Heart left ventricle (tissue), 16 donors: ENCODE measurements at places on chromosomes 2 and 18. TPM values are rescaled to one million over a fixed set of nuclear protein-coding genes. Genes with fewer than 3 reads are reported as not detected.

DNA sequence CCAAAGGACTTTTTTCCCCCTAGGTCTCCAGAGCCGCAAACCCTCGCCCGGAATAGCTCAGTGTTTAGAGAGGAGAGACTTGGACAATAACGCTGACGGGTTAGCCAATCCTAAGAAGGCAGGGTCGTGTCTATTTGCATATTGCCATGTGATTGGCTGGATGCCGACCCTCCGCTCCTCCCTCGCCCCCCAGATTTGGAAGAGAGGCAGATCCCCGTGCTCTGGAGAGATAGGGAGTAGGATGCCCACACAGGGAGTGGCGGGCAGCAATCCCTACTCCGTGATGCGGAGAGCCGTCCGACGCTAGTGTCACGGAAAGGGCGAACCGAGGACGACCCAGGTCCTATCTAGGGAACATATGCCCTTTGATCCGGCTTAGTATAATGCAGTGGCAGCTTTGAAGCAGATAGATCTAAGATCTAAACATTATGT, 1.4 kb downstream of the WNT6 start:
- H3K27ac ChIP-seq: peak overlapping the region; percentile 64
- no peaks in the 10 kb centered on the region for H3K36me3 ChIP-seq
- H3K4me3 ChIP-seq: peak overlapping the region; percentile 47
- H3K4me1 ChIP-seq: peaks cover 13% of the 10 kb centered on the region
- peak; percentile 80 for DNase-seq
- H3K27me3 ChIP-seq: peaks cover 68% of the 10 kb centered on the region

DNA sequence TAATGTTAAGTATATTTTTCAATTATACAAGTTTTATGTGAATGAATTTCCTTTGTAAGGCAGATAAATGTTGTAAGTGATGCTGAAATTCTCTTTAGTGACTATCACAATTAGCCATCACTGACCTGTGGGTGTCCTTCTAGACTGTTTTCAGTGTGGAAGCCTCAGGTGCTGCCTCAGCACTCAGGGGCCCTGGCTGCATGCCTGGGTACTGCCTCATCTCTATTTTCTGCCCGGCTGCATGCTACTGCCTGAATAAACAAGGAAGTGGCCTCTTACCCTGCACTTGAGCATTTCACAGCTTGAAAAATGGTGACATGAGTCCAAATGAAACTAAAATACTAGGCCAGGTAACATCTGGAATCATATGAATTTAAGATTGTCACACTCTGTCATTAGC, 787.6 kb upstream of the SALL3 start:
- H3K27me3 ChIP-seq: no peaks in the 10 kb centered on the region
- peak; percentile 29 for DNase-seq
- no peak overlapping the region for H3K4me3 ChIP-seq

- no peak overlapping the region for H3K4me3 ChIP-seq
- no peaks in the 10 kb centered on the region for H3K4me1 ChIP-seq
- H3K27me3 ChIP-seq: no peaks in the 10 kb centered on the region
- no peak for DNase-seq
- no peak overlapping the region for H3K27ac ChIP-seq
Measured at GRCh38 chr2:31397094-31397493, 17.4 kb downstream of the XDH start.

Gene RBM44
- total RNA-seq: 0.19 TPM

Gene PID1
- 7.3 TPM for total RNA-seq

DNA sequence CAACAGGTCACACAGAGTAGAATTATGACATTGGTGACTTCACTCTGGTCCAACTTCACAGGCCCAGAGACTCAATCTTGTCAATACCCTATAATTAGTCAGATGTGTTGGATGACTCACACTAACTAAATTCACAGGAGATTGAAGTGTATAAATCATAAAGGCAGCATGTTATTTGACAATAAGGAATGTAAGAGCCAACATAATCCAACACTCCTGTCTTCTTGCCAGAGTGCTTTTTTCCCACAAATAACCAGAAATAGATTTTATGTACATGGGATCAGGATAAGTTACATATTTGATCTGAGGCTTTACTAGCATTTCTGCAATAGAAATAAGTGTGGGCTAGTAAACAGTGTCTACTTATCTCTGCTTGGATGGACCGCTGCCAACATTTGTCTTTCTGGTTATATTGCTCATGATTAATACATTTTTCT, 42.2 kb upstream of the ZSWIM2 start:
- no peak overlapping the region for H3K4me3 ChIP-seq
- DNase-seq: no peak
- no peak overlapping the region for H3K27ac ChIP-seq
- H3K4me1 ChIP-seq: peaks cover 3% of the 10 kb centered on the region
- no peaks in the 10 kb centered on the region for H3K27me3 ChIP-seq

Gene VWA3B
- total RNA-seq: 0.12 TPM

- no peaks in the 10 kb centered on the region for H3K36me3 ChIP-seq
- peak overlapping the region; percentile 18 for H3K4me3 ChIP-seq
- peak; percentile 54 for DNase-seq
- H3K27ac ChIP-seq: peak overlapping the region; percentile 73
- H3K4me1 ChIP-seq: peaks cover 40% of the 10 kb centered on the region
Measured at GRCh38 chr2:239239607-239240413, 161.0 kb downstream of the HDAC4 start.

- no peaks in the 10 kb centered on the region for H3K36me3 ChIP-seq
- H3K4me1 ChIP-seq: peaks cover 5% of the 10 kb centered on the region
- H3K27ac ChIP-seq: no peak overlapping the region
- no peak for DNase-seq
Measured at GRCh38 chr18:21958707-21959450, 210.5 kb upstream of the GATA6 start.

GRCh38 chr2:3680548-3681345, 22.6 kb upstream of the DCDC2C start:
- no peaks in the 10 kb centered on the region for H3K27me3 ChIP-seq
- no peak overlapping the region for H3K4me3 ChIP-seq
- H3K4me1 ChIP-seq: no peaks in the 10 kb centered on the region
- no peaks in the 10 kb centered on the region for H3K36me3 ChIP-seq
- no peak overlapping the region for H3K27ac ChIP-seq

DNA sequence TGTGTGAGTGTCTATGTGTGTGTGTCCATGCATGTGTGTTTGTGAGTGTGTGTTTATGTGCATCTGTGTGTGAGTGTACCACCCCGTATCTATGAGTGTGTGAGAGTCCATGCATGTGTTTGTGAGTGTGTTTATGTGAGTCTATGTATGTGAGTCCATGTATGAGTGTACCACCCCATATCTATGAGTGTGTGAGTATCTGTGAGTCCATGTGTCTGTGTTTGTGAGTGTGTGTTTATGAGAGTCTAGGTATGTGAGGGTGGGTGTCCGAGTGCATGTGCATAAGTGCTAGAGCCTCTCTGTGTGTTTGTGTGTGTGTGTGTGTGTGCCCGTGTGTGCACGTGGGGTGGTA, 86.0 kb upstream of the ATG16L1 start:
- H3K27ac ChIP-seq: no peak overlapping the region
- peaks cover 6% of the 10 kb centered on the region for H3K4me1 ChIP-seq
- H3K36me3 ChIP-seq: peaks cover 73% of the 10 kb centered on the region
- no peak for DNase-seq

Gene RAB6C
- total RNA-seq: 0.11 TPM

GRCh38 chr2:149466635-149467034, 120.9 kb downstream of the MMADHC start:
- no peaks in the 10 kb centered on the region for H3K27me3 ChIP-seq
- H3K4me1 ChIP-seq: no peaks in the 10 kb centered on the region
- no peak for DNase-seq
- no peak overlapping the region for H3K4me3 ChIP-seq

Gene RPRM
- total RNA-seq: not detected

- no peak overlapping the region for H3K4me3 ChIP-seq
- H3K36me3 ChIP-seq: no peaks in the 10 kb centered on the region
- H3K27me3 ChIP-seq: no peaks in the 10 kb centered on the region
- no peak for DNase-seq
- no peaks in the 10 kb centered on the region for H3K4me1 ChIP-seq
- no peak overlapping the region for H3K27ac ChIP-seq
Measured at GRCh38 chr2:12616456-12617156, 100.1 kb upstream of the TRIB2 start.

- no peak overlapping the region for H3K27ac ChIP-seq
- DNase-seq: no peak
- H3K4me3 ChIP-seq: no peak overlapping the region
- no peaks in the 10 kb centered on the region for H3K4me1 ChIP-seq
- H3K36me3 ChIP-seq: no peaks in the 10 kb centered on the region
- no peaks in the 10 kb centered on the region for H3K27me3 ChIP-seq
Measured at GRCh38 chr18:42281124-42281523, 326.1 kb downstream of the PIK3C3 start.

GRCh38 chr18:8962192-8962779, 140.2 kb upstream of the NDUFV2 start:
- H3K4me3 ChIP-seq: no peak overlapping the region
- no peak for DNase-seq
- H3K27ac ChIP-seq: no peak overlapping the region
- no peaks in the 10 kb centered on the region for H3K4me1 ChIP-seq
- H3K36me3 ChIP-seq: no peaks in the 10 kb centered on the region
- H3K27me3 ChIP-seq: no peaks in the 10 kb centered on the region

Gene GAREM2
- 3.7 TPM for total RNA-seq

- no peaks in the 10 kb centered on the region for H3K36me3 ChIP-seq
- no peak for DNase-seq
- no peak overlapping the region for H3K4me3 ChIP-seq
- H3K27ac ChIP-seq: no peak overlapping the region
- H3K27me3 ChIP-seq: no peaks in the 10 kb centered on the region
Measured at GRCh38 chr2:199144036-199144435, 313.7 kb downstream of the SATB2 start.

DNA sequence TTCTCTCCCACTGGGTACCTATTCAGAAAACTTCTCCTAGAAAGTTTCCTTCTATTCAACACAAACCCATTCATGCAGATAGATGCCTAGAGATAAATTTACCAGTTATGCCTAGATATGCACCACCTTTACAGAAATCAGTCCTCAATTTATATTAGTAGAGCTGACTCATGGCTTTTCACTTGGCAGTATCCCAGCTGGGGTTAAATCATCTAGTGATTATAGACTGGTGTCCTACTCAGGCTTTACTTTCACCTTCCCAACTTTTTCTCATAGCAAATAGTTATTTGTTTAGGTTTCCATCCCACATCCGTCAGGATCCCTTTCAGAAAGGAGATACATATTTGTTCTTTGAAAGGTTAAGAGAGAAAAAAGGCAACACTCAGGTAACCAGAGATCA, 124.5 kb downstream of the AQP4 start:
- DNase-seq: no peak
- no peak overlapping the region for H3K27ac ChIP-seq
- H3K27me3 ChIP-seq: no peaks in the 10 kb centered on the region
- no peaks in the 10 kb centered on the region for H3K36me3 ChIP-seq

Gene LRRC30
- total RNA-seq: not detected

Gene POU3F3
- not detected for total RNA-seq

Gene FEV
- not detected for total RNA-seq
